Activated CD4-positive, alpha-beta memory T cell treated with anti-CD3 and anti-CD28 coated beads for 36 hours (primary cell): ENCODE measurements at places on chromosomes 12 and 14. TPM values are rescaled to one million over a fixed set of nuclear protein-coding genes. Genes with fewer than 3 reads are reported as not detected.

Gene KLRF1
- not detected for total RNA-seq

Gene LDHB
- total RNA-seq = 1,884 TPM

GRCh38 chr14:72169521-72169920, 237.3 kb downstream of the RGS6 start:
- H3K4me3 ChIP-seq = no peak overlapping the region
- DNase-seq = peak; percentile 9
- H3K36me3 ChIP-seq = no peaks in the 10 kb centered on the region
- H3K27ac ChIP-seq = no peak overlapping the region

Gene SOCS4
- 24.4 TPM for total RNA-seq

DNA sequence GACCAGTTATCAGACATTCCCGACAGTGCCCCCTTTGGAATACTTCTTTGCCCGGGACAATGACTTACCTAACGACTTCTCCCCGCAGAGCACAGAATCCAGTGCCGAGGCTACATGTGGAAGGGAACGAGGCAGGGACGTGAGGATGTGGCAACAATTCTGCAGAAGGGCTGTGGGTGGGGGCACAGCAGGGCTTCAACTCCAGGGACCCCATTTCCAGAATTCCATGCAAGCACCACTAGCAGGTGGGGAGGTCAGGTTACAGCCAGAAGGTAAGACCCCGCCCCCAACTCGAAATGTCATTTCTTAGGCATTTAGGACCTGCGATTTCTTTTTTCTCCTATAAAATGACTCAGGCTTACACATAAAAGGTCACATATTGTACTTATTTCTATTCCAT, 207.9 kb downstream of the TMEM132C start:
- no peak for DNase-seq
- H3K27me3 ChIP-seq = no peaks in the 10 kb centered on the region
- H3K36me3 ChIP-seq = no peaks in the 10 kb centered on the region
- no peak overlapping the region for H3K4me3 ChIP-seq

Gene TSPAN31
- total RNA-seq = 11.7 TPM

DNA sequence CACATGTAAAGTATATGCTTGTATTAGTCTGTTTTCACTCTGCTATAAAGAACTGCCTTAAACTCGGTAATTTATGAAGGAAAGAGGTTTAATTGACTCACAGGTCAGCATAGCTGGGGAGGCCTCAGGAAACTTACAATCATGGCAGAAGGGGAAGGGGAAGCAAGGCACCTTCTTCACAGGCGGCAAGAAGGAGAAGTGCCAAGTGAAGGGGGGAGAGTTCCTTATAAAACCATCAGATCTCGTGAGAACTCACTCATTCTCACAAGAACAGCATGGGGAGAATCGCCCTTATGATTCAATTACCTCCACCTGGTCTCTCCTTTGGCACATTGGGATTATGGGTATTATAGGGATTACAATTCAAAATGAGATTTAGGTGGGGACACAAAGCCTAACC, 229.5 kb upstream of the PLXNC1 start:
- H3K27ac ChIP-seq = no peak overlapping the region
- H3K4me3 ChIP-seq = no peak overlapping the region
- no peaks in the 10 kb centered on the region for H3K36me3 ChIP-seq
- no peaks in the 10 kb centered on the region for H3K4me1 ChIP-seq
- DNase-seq = no peak
- H3K27me3 ChIP-seq = no peaks in the 10 kb centered on the region

- H3K4me1 ChIP-seq = no peaks in the 10 kb centered on the region
- H3K36me3 ChIP-seq = peaks cover 16% of the 10 kb centered on the region
- H3K4me3 ChIP-seq = no peak overlapping the region
- H3K27ac ChIP-seq = no peak overlapping the region
These were observed 13.5 kb downstream of the ANHX start for GRCh38 chr12:133222211-133222610.

- H3K4me3 ChIP-seq = peak overlapping the region; percentile 82
- H3K4me1 ChIP-seq = peaks cover 11% of the 10 kb centered on the region
- no peak for DNase-seq
These were observed 1.2 kb downstream of the CDKL1 start for GRCh38 chr14:50395448-50395847.

Gene KCNK10
- total RNA-seq = not detected

GRCh38 chr14:76917745-76918255, 91.6 kb downstream of the LRRC74A start:
- H3K36me3 ChIP-seq = no peaks in the 10 kb centered on the region
- peaks cover 39% of the 10 kb centered on the region for H3K4me1 ChIP-seq
- no peak overlapping the region for H3K27ac ChIP-seq
- H3K4me3 ChIP-seq = no peak overlapping the region

Gene LRP1
- 1.4 TPM for total RNA-seq

Gene KRT77
- total RNA-seq = not detected
